Stimulated activated naive B cell treated with anti-CD40 and anti-IgM and Interleukin-4, amounts not matched to agents 10 μg/mL and 1 μg/mL and 100 μg/mL, for 72 hours (primary cell): ENCODE measurements at places on chromosomes 12 and 14.

- no peak for DNase-seq
These were observed 111.6 kb downstream of the SCAF11 start for GRCh38 chr12:45878630-45879255.

DNA sequence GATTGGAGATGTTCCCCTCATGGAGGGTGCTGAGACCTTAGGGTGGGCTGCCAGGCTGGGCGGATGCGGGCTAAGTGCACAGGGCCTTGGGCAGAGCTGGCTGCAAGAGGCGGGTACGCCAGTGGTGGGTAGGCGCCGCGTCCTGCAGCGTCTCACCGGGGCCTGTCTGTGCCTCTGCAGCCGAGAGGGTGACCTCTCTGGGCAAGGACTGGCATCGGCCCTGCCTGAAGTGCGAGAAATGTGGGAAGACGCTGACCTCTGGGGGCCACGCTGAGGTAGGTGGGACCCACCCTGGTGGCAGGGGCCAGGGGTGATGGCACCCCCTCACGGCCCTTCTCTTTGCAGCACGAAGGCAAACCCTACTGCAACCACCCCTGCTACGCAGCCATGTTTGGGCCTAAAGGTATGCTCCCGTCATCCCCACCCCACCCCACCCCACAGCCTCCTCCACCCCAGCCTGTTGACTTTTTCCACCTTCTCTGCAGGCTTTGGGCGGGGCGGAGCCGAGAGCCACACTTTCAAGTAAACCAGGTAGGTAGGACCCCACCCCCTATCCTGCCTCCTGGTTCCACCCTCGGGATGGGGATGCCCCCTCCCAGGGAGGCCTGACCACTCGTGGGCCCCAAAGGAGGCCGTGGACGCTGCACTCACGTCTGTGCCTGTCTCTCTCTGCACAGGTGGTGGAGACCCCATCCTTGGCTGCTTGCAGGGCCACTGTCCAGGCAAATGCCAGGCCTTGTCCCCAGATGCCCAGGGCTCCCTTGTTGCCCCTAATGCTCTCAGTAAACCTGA, 1.5 kb downstream of the CRIP1 start:
- no peak for DNase-seq

DNA sequence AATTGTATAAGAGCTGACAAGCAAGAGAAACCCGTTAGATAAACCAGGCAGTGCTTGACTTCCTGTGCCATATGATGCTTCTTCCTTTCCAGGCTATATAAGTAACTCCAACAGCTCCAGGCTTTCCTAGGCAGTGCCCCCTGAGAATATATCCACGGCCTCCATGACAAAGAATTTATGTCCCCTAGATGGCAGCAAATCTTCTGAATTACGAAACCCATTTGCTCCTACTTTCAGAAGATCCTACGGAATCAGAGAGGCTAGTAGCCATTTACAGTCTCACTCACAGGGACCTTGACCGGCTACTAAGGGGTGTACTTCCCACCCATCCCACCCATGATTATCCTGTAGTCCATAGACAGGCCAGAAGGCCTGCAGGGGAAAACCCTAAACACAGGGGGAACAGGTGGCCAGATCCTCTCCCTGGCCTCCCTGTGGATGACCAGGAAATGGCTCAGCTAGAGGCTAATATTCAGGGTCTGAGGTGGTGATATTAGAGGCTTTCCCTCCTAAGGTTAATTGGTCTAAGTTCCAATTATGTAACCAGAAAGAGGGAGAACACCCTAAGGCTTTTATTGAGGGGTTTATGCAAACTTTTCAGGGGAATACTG, 77.2 kb upstream of the DCD start:
- DNase-seq: no peak

DNA sequence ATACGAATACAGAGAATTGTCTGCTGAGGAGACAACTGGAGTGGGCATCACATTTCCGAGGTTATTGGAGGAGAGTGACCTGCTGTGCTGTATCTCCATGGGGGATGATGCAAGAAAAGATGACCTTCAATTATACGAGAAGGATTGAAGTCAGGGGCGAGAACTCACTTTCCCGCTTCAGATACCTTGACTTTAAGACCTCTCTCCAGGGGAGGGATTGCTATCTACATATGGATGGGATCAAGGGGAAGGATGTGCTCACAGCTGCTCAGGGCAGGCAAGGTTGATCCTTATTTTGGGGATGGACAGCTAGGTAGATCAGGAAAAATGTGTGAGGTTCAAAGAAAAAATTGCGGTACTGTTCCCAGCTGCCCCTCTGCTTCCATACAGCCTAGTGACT, 24.4 kb downstream of the NEUROD4 start:
- DNase-seq: no peak

- DNase-seq: no peak
These were observed 671 bp downstream of the SPTB start for GRCh38 chr14:64878837-64879634.

- DNase-seq: no peak
These were observed 2.4 kb downstream of the ATF7 start for GRCh38 chr12:53623548-53624385.

DNA sequence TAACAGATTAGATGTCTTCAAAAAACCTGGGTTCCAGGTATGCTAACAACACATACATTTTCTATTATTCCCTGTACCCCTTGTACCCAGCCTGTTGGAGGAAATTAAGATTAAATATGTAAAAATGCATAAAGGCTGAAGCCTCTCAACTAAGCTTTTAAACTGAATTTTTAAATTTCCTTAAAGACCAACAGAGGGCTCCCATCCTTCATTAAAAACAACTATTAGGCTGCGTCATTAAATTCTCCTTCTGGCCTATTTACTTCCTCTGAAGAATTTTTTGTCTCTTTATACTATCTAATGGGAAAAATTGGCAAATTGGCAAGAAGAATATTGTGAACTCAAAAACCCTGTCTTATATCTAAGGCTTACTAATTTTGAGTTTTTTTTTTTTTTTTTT, 21.8 kb downstream of the SENP1 start:
- no peak for DNase-seq

DNA sequence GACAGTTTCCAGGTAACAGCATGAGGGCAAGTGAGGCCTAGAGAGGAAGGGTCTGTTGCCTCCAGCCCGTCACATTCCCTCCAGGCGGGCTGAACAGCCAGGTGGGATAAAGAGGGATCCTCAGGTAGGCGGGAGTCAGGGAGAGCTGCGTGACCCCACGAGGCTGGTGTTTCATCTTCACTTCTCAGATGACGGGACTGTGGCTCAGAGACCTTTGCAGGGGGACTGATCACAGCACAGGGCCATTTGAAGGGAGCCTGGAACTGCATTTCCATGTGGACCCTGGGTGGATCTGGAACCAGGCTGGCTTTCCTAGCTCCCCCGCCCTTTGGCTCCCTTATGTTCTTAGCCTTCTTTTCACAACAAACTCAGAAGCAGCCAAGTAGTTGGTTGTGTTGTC, 37.4 kb downstream of the SH2B3 start:
- DNase-seq: no peak

DNA sequence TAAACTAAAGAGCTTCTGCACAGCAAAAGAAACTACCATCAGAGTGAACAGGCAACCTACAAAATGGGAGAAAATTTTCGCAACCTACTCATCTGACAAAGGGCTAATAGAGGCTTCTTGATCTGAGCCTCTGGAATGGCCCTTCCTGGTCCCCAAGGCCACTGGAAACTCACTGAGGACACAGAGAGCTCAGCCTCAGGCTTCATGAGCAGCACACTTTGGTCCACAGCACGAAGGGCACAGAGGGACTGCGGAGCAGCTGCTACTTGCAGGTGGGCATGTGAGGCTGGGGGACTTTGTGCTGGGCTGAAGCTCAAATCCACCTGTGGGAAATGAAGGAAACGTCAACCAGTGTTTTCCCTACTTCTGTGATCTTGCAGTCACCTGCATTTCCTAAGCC, 27.4 kb downstream of the PZP start:
- DNase-seq: no peak

GRCh38 chr12:88935856-88936255, 355.6 kb upstream of the KITLG start:
- DNase-seq: no peak

- no peak for DNase-seq
These were observed 13.9 kb downstream of the DUSP16 start for GRCh38 chr12:12548713-12549112.

GRCh38 chr14:98374136-98374535, 897.9 kb downstream of the BCL11B start:
- DNase-seq: no peak

- DNase-seq: no peak
These were observed 46.6 kb upstream of the ESRRB start for GRCh38 chr14:76329154-76329928.

GRCh38 chr14:79111987-79112501, 941.9 kb downstream of the NRXN3 start:
- DNase-seq: no peak

- no peak for DNase-seq
These were observed 34.9 kb upstream of the SYT1 start for GRCh38 chr12:78829690-78830089.

DNA sequence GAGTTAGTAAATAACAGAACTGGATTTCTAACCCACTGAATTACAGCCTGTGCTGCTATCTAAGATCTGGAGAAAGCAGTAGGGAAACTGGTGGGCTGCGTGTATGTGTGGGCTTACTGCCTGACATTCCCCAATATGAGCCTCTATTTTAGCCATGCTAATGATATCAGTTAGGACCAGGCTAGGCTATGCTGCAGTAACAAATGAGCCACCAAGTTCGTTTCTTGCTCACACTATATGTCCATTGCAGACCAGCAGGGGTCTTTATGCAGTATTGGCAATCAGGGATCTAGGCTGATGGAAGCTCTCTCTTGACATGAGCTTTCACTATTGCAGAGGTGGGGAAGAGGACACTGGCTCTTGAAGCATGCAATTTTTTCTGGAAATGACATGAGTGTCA, 40.4 kb downstream of the FOS start:
- no peak for DNase-seq

DNA sequence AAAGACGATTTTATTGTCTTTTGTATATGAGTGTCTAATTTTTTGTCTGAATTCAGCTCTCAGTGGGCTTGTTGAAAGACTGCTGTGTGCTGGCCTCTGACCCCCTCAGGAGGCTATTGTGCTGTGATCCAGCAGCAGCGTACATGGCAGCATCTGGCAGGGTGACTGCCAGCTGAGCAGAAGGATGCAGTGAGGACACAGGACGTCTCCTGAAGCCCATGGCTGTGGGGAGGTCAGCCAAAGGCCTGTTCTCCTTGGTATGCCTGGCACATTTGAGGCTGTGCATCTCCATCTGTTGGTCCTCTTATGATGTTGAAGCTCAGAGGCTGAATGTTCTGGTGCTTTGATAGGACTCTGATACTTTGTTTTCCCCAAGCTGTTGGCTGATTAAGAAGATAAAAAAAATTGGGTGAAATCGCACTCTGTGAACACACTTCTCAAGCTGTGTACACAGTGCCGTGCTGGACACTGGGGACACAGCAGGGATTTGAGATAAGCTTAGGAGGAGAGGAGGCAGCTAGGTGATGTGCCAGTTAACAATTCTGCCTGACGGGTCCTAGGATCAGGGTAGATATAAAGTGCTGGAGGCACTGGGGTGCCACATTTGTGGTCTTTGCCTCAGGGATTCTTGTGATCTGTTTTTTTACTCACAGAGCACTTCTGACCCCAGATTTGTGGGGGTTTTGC, 37.5 kb downstream of the EID3 start:
- no peak for DNase-seq

GRCh38 chr12:78671295-78671694, 193.3 kb upstream of the SYT1 start:
- DNase-seq: no peak

DNA sequence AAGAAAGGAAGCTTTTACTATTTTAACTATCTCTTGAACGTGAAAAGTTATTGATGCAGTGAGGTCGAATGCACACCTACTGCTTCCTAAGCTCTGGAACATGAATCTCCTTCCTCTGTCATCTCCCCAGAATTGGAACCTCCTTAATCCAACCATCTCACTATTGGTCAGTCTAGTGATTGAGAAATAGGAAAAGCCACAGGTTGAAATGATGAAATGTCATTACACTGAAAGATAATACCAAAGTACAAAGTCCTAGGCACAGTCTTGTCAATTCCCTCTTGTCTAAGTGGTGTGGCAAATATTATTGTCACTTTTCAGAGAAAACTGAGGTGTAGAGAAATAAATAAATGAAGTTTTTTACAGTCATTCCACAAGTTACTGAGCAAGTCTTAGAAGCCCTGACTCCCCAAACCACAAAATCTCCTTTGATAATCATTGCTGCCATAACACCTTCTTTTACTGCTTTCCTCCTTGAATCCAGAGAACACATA, 19.5 kb upstream of the HIGD1C start:
- no peak for DNase-seq

DNA sequence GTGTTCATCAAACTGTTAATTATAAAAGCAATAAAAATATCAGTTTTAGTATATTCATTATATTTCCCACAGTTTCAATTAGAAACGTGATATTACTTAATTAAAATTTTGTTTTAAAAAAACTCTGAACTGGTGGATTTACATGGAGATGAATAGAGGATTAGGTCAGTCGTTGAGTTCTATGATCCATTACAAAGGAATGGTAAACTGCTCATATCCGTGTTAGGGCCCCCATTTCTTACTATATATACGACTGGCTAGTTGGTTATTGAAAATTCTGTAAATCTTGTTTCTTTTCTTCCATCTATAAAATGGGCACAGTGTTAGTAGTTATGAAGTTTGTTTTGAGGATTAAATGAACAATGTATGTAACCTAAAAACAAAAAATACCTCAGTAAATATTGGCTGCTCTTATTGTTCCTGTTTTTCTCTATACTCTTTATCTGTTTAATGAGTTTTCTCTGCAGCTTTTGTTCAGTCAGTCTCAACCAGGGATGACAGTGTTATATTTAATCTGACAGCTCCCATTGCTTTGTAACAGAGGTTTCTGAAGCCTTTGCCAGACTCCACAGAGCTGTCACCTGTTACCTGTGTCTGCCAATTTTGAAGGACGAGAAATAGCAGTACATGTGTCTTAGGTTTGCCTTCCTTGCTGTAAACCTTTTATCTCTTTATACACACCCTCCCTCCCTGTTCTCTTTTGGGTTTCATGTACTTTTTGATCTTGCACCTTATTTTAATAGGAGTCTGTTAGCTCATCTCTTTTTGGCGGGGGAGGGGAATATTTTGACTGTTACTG, 41.5 kb downstream of the FRS2 start:
- no peak for DNase-seq

GRCh38 chr14:88937706-88938105, 113.3 kb downstream of the TTC8 start:
- DNase-seq: no peak
